ENCODE measurements at places on chromosomes 6 and 20.

DNA sequence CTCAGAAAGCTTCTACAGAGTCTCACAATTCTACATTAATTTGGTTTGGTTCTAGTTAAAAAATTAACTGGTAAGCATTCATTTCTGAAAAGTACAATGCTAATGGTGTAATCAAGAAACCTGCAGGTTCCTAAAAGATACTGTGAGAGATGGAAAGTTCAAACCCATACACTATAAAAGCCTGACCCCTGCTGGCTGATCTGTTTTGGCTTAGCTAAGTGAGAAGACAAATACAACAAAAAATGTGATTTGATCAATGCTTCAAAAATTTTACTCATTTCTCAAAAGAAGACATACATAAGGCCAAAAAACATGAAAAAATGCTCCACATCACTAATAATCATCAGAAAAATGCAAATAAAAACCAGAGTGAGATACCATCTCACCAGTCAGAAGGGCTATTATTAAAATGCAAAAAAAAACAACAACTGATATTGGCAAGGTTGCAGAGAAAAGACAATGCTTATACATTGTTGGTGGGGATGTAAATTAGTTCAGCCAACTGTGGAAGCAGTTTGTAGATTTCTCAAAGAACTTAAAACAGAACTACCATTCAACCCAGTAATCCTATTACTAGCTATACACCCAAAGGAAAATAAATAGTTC lies 102.8 kb downstream of the MOXD1 start:
- DNase-seq = no peak

GRCh38 chr20:8523684-8524083 lies 391.6 kb downstream of the PLCB1 start:
- DNase-seq = no peak

DNA sequence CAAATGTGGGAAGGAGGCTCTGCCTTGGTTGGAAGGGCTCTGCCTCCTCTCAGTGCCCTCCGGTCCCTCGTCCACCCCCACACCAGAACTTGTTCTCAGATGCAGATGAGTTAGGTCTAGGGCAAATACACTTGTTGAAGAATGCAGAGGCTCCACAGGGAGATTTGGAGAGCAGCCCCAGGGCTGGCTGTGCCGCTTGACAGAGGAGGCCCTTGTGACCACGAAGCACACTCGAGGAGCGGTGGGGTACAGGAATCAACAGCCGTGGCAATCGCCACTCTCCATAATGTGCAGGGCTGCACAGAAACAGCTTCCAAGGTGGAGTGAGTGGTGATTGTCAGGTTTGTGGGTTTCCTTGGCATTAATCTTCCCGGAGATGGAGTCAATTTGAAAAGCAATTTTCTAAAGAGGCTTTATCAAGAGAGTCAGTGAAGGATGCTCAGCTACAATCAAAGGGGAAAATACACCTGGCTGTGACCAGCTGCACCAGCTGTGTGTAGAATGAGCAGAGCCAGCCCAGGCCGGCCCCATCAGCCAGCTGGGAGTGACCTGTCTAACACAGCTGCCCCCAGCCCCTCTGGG lies 59.5 kb downstream of the BFSP1 start:
- no peak for DNase-seq

- DNase-seq = no peak
These were observed 10.6 kb downstream of the PCIF1 start for GRCh38 chr20:45944965-45945677.

- DNase-seq = no peak
These were observed 219.0 kb downstream of the PREX1 start for GRCh38 chr20:48608756-48609155.

DNA sequence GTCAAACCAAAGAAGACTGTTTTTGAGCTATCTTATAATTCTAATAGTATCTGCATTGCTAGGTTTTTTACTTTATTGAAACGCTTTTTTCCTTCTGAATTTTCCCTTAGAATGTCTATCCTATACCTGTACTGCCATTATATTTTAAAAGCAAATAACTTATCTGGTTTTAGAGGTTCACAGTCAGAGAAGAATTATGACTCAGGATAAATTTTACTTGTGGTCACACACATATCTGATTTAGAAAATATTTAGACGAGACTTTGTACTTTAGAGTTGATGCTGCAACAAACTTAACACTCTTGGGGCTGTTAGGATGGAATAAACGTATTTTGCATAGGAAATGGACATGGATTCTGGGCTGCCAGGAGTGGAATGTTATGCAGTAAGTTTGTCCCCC lies 33.0 kb downstream of the LMBRD1 start:
- DNase-seq = no peak

DNA sequence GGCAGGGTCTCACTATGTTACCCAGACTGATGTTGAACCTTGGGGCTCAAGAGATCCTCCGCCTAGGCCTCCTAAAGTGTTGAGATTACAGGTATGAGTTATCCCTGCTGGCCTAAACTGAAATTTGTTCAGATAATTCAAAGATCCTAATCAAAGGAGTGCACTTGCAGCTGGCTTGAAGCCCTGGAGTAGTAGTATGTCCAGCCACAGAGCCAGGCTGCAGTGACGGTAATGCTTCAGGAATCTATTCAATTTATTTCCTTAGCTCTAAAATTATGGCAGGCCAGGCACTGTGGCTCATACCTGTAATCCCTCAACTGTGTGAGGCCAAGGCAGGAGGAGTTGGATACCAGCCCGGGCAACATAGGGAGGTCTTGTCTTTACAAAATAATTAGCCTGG lies 1.4 kb upstream of the DDX43 start:
- no peak for DNase-seq

GRCh38 chr6:111809264-111809663 lies 64.0 kb downstream of the FYN start:
- DNase-seq = no peak

DNA sequence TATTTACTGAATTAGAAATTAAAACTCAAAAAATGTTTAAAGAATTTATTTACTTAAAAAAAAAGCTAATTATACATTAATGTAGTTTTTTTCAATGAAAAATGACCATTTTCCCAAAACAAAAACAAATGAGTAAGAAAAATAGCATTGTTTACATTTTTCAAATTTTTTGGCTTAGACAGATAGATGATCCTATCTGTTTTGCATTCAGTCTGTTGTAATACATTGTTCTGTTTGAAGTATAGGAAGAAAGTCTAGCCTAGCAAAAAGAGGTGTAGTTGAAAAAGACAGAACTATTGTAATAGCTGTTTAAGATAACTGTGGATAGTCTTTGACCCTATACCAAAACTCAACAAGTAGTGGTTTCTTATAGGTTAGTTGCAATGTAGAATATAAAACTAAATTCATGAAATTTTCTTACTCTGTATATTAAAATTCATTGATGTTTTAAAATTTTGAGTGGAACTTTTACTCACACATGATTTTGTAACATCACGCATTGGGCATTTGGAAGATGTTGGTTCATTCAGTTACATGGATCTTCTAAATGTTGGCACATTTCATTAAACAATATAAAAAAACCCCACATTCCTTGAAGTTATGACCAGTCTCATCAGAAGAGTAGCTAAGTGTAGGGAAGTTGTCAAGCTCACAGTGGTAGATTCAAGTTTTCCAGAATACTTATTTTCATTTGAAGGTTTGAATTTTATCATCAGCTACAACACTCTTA lies 62.0 kb downstream of the KCNS1 start:
- no peak for DNase-seq

- no peak for DNase-seq
These were observed 29.4 kb upstream of the SERPINB1 start for GRCh38 chr6:2871102-2871501.

- no peak for DNase-seq
These were observed 91.0 kb upstream of the SLC24A3 start for GRCh38 chr20:19121463-19121862.

GRCh38 chr6:153616506-153616905 lies 422.5 kb upstream of the OPRM1 start:
- DNase-seq = no peak

DNA sequence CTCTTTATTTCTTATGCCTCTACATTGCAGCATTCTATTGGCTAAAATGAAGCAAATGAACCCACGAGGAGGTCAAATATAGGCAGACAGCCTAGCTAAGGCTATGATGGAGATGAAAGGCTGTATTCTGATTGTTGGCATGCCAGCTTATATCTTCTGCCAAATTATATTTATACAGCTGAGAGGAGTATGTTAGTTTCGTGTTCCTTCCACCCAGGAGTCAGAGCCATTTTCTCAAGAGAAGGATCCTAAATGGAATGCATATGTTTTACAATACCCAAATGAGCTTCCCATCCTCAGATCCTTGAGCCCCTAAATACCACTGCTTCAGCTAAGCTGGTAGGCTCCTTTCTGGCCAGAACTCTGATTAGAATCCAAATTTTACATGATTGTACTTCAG lies 178.4 kb upstream of the HDDC2 start:
- no peak for DNase-seq

- DNase-seq = no peak
These were observed 14.5 kb downstream of the PKIG start for GRCh38 chr20:44596876-44597275.

- no peak for DNase-seq
These were observed at the start of gene EPHA7 for GRCh38 chr6:93419304-93420162. Gene EPHA7 (minus strand): TSS chr6:93419559. CDS start chr6:93419341, 218 bp downstream.

DNA sequence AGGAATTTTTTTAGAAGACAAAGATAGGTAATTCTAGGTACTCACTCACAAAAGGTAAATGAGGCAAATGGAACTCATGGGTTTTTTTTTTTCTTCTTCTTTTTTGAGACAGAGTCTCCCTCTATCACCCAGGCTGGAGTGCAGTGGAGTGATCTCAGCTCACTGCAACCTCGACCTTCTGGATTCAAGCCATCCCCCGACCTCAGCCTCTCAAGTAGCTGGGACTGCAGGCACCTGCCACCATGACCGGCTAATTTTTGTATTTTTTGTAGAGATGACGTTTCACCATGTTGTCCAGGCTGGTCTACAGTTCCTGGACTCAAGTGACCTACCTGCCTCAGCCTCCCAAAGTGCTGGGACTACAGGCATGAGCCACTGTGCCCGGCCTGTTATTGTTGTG lies 126.1 kb downstream of the LRRC1 start:
- DNase-seq = no peak

DNA sequence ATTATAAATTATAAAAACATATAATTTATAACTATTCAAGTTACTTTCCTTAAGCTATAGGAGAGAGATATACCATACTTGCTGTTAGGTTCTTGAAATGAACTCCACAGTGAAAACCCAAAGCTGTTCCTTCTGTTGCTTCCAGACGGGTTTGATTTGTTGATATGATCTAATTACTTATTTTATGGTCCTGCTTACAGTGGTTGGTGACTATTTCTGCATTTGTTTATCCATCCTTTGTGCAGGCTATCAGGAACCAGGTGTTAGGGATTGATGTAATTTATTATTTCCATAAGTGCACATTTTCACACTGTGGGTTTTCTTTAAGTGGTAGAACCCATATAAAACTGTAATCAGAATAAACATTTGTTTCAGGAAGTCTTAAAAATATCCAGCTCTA lies 167.1 kb downstream of the KIF6 start:
- no peak for DNase-seq

- DNase-seq = no peak
These were observed 9.3 kb downstream of the IP6K3 start for GRCh38 chr6:33737267-33738026.

- no peak for DNase-seq
These were observed 17.4 kb downstream of the HLA-DOA start for GRCh38 chr6:32991972-32992371.

DNA sequence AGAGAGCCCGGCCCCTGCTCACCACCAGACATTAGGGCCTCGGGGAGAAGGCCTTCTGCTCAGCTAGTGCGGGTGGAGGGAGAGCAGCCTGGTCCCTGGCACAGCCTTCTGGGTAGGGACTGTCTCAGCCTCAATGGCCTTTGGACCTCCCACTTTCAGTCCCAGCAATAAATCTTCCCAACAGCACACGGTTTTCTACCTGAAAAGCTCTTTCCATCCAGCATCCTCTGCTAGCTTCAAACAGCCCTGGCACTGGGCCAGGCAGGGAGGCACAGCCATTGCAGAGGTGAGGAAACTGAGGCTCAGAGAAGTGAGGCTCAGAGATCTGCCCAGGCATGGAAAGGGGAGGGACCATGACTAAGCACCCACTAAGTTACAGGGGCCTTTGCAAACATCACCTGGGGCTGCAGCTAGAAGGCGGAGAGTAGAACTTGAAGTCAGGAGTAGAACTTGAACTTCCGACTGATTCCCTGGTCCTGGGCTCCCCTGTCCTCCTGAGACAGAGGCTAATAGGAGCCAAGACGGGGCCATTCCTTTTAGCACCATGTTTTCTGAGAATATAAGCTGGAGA lies 43.9 kb upstream of the NOL4L start:
- DNase-seq = no peak

DNA sequence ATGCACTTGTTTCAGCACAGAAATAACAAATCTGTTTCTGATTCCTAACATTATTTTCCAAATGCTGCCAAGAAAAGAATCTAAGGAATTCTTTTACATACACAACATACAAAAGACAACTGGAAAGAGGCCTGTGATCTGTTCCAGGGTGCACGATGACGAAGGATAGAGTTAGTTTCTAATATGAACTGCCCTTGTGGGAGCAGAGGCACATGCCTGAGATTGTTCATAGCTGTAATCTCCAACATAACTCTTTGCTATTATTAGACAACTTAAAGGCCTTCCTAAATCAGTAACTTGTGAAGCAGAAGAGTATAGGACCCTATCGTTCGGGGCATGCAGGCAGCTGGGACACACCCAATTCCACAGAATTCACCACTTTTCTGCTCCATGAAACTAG lies 41.2 kb upstream of the NHSL1 start:
- no peak for DNase-seq

- DNase-seq = no peak
These were observed 27.5 kb upstream of the CEP85L start for GRCh38 chr6:118678866-118679265.

GRCh38 chr20:53899351-53900167 lies 170.8 kb downstream of the BCAS1 start:
- peak; percentile 50 for DNase-seq

DNA sequence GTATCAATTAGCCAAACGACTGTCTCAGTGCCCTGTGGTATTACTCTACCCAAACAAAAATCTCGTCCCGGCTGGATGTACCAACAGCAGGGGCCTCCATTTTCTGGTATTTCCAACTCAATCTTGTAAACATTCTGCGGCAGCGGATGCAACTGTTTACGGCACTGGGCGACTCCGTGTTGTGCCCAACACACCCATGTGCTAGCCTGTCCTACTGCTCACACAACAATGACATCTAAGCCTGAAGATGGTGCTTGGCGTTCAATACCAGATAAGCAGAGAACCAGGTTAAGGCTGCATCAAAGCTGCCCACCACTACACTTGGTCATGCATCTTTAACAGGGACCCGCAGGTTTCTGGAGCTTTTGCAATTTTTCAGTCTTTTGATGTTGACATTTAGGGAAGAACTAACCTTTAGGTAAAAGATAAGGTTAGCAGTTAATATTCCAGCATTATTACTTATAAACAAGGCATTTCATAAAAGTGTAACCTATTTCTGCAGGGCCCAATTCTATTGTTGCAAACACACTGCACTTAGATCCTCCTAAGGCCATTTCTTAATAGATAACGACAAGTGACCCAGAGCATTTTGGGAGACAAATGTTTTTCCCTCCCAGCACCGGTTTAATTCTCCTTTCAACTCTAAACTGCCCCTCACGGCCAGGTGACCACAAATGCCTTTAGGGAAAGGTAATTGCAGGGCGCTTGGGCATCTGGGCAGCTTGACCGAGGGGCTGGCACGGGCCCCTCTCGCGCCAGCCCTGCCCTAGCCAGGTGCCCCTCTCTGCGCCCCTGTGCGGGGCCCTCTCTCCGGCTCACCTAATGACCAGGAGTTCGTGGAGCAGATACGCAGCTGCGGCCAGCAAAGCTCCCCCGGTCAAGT lies 945 bp downstream of the FAXC start:
- no peak for DNase-seq

Data from activated CD4-positive, alpha-beta T cell treated with anti-CD3 and anti-CD28 coated beads for 1 hour (primary cell).